CD8-positive, alpha-beta T cell (primary cell): ENCODE measurements at places on chromosomes 12 and 14.

DNA sequence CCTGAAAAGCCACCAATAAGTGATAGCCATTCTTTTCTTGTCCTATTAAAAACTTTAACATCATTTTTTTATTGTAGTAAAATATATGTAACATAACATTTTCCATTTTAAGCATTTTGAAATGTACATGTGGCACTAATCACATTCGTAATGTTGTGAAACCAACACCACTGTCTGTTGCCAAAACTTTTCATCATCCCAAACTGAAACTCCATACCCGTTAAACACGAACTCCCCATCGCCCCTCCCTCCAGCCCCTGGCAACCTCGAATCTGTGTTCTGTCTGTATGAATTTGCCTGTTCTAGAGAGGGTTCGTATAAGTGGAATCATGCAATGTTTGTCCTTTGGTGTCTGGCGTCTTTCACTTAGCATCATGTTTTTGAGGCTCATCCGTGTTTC lies 75.9 kb downstream of the CCDC92 start:
- DNase-seq = no peak

DNA sequence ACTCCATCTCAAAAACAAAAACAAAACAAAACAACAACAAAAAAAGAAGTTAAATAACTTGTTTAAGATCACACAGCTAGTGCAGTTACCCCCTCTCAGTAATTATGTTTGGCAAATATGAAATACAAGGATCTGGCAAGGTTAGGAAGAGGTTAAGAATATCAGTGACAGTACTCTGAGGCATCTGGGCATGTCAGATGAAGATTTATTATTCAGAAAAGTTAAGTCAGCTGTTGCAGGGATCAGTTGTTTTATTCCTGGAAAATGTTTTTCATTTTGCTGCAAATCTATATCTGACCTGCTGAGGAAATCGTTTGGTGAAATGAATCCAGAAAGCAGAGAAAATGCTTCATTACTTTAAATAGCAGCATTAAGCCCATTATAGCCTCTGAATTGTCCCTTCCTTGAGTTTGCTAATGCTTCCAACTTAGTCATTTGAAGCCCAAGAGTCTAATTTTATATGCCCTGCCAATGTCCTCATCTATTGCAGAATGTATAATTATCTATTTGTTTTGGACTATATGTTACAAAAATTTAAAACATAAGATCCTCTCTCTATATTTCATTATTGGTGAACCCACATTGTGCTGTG lies 8.1 kb downstream of the GPX2 start:
- DNase-seq = no peak

DNA sequence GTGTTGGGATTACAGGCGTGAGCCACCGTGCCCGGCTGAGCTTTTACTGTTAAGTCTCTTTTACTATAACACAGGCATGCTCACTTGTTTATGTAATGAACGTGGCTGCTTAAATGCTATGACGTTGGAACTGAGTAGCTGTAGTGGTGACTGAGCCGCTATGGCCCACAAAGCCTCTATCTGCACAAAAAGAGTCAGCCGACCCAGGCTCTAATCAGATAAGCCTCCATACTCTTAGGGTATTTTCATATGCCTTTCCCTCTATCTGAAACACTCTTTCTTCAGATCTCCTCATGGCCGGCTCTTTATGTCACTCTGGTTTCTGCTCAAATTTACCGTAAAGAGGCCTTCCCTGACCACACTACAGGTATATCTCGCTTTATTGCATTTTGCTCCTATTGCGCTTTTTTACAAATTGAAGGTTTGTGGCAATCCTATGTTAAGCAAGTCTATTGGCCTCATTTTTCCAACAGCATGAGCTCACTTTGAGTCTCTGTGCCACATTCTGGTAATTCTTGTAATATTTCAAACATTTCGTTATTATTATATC lies 8.0 kb downstream of the SLC2A14 start:
- DNase-seq = no peak

DNA sequence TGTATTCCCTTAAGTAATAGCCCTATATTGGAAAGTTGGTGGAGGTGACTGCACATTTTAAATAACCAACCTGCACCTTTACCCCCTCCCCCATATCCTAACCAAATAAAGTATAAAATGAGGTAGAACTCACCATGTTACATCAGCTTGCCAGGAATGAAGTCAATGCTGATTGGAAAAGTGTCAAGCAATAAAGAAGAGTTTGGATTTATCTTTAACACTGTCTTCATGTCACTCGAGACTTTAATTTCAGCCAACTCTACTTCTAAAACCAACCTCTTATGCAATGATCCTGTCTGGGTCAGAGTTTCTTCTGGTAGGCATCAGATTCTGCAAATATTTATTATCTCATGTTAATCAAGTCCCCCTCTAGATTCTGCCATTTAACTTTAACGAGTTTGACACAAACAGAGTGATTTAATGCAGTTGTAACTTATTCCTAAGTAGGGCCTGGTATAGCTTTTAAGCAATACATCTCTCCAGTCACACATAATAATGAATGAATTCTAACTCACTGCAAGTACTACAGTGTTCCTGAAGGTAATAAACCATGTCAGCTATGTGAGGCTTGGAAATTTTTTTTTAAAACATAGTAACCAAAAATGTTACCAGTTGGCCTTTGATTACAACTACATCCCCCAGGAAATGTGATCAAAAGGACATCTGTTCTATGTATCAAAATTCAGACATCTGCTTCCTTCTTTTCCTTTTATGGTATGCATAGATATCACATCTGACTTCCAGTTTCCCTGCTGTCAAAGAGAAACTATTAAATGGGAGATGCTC lies 98.7 kb downstream of the ERGIC2 start:
- no peak for DNase-seq

DNA sequence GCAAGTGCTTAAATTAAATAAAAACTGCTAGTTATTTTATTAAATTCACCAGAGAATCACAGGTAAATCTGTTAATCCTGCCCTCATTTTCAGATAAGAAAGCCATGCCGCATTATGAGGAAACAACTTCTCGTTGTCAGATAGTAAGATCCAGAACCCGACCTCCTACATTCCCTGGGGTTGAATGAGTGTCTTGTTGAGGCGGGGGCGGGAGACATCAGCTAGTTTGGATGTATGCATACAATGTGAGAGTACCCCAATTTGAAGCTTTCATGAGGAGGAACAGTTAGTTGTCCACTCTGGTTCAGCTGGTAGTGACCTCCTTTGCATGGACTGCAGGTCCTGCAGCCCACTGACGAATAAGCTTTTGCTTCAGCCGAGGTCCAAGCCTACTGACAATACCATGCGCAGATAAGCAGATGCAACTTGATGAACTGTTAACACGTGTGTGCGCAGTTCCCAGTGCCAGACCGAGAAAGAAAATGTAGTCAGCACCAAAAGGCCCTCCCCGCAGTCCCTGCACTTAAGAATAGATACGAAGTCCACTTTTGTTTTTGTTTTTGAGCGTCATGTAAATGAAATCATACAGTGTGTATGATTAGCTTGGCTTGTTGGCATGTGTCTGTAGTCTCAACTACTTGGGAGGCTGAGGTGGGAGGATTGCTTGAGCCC lies 34.9 kb downstream of the EVL start:
- DNase-seq = no peak

- no peak for DNase-seq
Observed at GRCh38 chr12:132524405-132524804, 34.5 kb downstream of the FBRSL1 start.

GRCh38 chr14:90575336-90575735 lies 178.5 kb downstream of the CALM1 start:
- DNase-seq = no peak

GRCh38 chr12:102169922-102170621 lies 27.6 kb downstream of the PMCH start:
- DNase-seq = no peak

- no peak for DNase-seq
Observed at GRCh38 chr14:64713677-64714076, 9.5 kb downstream of the PLEKHG3 start.

DNA sequence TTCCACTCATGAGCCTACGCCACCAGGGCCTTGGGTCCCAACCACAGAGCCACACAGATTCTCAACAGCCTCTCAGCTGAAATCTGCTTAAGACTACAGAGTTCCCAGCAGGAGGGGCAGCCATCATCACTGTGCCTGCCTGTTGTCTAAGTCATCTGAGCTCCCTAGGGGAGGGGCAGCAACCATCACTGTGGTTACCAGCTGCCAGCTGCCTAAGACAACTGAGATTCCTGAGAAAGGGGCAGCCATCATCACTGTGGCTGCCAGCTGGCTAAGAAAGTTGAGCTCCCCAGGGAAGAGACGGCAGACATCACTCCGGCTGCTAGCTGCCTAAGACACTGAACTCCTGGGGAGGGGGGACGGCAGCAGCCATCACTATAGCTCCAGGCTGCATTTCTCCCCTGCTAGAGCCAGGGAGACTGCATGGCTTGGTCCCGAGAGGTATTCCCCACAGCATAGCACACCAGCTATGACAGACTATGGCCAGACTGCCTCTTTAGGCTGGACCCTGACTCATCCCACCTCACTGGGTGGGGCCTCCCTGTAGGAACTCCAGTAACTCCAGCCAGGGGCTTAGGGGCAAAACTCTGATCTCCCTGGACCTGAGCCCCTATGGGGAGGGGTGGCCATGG lies 37.2 kb upstream of the C14orf132 start:
- DNase-seq = no peak

GRCh38 chr12:27619308-27619707 lies 76.9 kb upstream of the REP15 start:
- DNase-seq = no peak

DNA sequence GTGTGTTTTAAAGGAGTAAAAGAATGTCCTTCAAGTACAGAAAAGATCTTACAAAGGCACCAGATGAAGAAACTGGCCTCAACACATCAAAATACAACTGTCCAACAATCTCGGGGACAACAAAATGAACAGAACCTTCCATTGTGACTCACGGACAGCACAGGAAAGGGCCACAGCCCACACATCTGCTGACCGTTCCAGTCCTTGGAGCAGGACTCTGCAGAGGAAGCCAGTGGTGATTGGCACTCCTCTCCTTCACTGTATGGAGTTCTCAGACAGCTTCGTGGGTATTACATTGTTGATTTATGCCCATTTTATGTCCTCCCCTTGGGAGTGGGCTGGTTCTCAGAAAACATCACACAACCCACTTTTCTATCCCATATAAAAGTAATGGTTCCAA lies 32.5 kb upstream of the TC2N start:
- no peak for DNase-seq

DNA sequence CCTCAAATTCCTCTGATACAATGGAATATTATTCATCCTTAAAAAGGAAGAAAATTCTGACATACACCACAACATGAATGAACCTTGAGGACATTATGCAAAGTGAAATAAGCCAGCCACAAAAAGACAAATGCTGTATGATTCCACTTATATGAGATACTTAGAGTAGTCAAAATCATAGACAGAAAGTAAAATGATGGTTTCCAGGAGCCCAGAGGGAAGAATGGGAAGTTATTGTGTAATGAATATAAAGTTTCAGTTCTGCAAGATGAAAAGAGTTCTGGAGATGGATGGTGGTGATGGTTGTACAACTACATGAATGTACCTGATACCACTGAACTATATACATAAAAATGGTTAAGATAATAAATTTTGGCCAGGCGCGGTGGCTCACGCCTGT lies 18.3 kb downstream of the VWF start:
- DNase-seq = no peak

DNA sequence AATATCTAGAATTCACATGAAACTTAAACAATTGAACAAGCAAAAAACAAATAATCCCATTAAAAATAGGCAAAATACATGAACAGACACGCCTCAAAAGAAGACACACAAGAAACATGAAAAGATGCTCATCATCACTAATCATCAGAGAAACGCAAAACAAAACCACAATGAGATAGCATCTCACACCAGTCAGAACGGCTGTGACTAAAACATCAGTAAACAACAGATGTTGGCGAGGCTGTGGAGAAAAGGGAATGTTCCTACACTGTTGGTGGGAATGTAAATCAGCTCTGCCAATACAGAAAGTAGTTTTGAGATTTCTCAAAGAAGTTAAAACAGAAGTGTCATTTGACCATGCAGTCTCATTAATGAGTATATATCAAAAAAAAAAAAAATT lies 121.3 kb downstream of the PTPRO start:
- DNase-seq = no peak

DNA sequence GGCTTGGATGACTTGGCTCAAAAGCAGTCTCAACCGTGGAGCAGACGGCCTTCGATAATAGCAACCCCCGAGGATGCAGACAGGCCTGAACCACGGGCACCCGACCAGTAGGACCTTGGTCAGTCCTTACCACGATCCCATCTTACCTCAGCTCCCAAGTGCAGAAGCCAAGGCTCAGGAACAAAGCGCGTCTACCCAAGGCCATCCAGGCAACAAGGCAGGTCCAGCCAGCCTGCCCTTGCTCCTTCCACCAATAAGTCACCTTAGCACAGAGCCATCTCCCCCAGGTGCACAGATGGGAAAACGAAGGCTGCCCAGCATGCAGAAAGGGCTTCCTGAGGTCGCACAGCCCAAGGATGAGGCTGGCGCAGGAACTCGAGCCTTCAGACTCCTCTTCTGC lies 77.3 kb downstream of the BCL11B start:
- no peak for DNase-seq

GRCh38 chr14:105526776-105527380 lies 495 bp downstream of the TMEM121 start:
- DNase-seq = peak; percentile 31

DNA sequence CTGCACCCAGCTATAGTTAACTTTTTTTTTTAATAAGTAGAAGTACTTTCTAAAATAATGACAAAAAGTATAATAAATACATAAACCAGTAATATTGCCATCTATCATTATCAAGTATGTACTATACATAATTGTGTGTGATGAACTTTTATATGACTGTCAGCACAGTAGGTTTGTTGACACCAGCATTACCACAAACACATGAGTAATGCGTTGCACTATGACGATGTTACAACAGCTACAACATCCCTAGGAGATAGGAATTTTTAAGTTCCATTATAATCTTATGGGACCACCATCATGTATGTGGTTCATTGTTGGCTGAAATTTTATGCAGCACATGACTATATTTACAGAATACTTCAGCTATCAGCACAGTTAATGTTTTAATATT lies 62.9 kb upstream of the VSX2 start:
- no peak for DNase-seq

DNA sequence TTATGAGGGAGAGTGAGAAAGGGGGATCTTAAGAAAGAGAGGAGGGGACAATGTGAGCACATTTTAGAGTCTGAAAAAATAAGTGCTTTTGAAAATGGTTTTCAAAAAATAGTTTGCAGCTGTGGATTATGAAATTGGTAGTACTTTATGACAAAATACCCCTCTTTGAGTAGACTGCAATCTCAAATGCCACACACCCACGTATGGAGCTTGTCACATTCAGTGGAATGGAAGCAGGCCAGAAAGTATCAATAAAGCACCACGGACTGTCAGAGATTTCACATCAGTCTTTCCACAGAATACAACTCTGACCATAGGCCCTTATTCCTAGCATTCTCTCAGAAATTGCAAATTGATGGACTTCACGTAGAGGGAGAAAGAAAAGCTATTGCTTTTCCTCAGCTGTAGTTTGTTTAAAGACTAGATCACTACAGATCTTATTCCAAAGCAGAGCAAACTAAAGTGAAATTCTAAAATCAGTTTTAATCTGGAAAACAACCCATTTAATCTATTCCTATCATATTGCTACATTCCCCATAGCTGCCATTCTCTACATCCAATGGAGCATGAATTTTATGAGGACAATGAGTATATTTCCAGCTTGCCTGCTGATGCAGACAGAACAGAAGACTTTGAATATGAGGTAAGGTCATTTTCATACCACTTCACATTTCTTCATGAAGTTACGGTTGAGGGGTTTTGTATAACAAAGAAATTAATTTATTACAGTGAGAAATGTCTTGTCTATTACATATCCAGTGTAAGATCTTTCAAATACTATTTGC lies 321.3 kb downstream of the PDZRN4 start:
- DNase-seq = no peak
